Fibroblast of skin of right quadriceps (primary cell): ENCODE measurements at places on chromosomes 7 and 10.

DNA sequence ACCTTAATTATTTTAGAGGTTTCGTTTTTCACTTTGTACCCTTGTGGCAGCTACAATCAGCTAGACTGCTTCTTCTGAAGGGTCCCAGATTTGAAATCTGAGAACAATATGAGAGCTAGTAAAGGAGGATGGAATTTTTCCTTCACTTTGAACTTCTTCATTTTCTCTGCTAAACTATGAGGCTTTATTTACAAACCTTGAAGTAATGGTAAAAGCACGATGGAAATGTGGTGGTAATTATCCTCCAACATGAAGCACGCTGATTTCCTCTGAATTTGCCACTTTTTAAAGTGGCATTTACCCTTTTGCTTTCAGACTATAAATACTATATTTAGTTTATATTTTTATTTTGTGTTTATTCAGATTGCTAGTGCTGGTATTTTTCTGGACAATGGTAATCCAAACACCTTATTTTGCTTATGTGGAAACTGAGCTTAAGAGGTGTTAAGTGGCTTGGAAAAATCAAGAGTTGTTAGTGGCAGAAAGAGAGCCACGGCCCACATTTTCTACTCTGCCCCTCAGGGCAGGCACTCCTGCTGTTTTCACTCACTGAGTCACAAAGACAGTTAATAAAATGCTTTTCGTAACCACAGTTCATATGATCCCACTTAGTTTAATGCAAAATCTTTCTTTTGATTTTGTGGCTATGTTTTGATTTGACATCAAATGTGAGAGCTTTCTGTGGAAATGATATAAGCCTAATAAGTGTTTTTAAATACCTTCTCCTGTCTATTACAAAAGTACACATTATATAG lies 2.7 kb downstream of the SSMEM1 start:
- peak; percentile 68 for DNase-seq

GRCh38 chr10:112950714-112951358 lies 789 bp downstream of the TCF7L2 start:
- peak; percentile 40 for DNase-seq

DNA sequence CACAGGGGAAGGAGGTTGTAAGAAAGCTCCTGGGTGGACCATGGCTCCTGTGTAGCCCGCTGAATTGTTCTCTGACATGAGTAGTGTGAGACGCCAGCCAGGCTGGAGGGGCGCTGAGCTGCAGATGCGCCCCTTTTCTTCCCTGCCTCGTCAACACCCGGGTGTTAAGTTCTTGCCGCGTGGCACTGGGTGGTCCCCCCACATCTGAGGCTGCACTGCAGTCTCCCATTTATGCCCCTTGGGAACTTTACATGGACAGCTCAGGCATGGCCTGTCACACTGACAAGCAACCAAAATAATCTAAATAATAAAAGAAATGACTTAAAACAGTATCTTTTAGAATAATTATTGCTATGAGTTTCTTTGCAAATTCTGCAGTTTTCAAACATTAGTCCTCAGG lies 34.6 kb upstream of the HSPA12A start:
- no peak for DNase-seq

DNA sequence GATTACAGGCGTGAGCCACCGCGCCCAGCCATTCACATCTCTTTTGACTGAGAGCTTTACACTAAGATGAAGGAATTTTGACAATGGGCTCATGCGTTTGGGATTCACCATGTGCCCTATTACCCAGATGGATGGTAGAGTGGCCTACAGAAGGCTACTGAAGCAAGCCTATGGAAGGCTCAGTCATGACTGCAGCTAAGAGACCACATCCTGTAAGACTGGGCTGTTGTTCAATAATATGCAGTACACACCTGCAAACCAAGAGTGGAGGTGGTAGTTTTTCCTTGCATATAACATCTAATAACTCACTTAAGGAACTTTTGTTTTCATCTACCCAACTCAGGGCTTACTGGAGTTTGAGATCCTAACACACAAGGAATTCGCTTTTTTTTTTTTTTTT lies 6.1 kb upstream of the WIPI2 start:
- DNase-seq, result no peak

- DNase-seq, result no peak
Measured at GRCh38 chr10:101763141-101763846, 12.6 kb downstream of the FGF8 start.

DNA sequence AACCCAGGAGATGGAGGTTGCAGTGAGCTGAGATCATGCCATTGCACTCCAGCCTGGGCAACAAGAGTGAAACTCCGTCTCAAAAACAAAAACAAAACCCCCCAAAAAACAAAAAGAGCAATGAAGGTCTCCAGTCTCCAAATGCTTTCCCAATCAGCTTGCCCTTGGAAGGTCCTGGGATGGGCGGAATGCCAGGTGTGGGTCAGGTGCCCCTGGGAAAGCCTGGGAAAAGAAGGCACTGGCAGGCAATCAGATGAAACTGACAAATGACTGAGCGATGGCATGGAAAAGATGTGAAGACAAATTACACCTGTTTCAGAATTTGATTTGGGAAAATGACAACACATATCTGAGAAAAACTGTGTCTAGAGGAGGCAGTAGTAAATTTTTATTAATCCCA lies 210.4 kb upstream of the IMMP2L start:
- no peak for DNase-seq

GRCh38 chr7:54907981-54908380 lies 110.8 kb upstream of the EGFR start:
- DNase-seq, result no peak

- peak; percentile 56 for DNase-seq
Measured at GRCh38 chr7:134547397-134548054, 1.4 kb upstream of the AKR1B15 start.

DNA sequence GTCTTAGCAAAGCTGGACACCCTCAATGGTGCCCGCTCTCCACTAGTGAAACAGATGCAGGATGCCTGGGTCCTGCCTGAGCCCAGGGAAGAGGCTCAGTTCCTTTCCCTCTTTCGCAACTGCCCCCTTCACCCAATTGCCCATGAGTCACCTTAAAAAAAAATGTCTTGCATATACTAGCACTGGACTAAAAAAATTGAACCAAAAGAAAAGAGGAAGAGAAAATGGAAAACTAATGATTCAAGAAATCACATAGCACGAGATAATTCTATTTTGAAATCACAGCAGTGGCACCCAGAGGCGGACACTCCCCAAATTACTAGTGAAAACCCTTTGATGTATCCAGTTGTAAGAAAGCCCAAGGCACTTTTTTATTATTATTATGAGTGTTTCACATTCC lies 972.5 kb downstream of the LRMDA start:
- DNase-seq, result peak; percentile 34

DNA sequence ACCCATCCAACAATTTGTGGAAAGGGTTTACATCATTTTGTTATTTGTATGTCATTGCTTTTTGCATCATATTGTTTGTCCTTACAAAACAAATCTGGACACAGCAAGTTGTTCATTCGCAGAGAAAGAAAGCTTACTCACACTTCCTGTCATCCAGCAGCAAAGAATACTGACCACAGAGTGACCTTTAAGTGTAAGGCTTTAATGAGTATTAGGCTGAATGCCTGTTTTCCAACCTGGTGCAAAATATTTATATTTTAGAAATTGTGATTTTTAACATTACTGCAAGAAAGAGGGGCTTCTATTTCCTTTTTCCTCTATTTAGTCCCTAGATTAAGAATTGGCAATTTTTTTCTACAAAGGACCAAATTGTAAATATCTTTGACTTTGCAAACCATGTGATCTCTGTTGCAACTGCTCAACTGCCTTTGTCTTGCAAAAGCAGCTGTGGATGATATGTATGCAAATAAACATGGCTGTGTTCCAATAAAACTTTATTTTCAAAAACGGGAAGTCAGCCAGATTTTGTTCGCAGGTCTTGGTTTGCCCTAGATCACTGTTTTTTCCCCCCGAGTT lies 27.8 kb upstream of the ITGB1 start:
- DNase-seq, result peak; percentile 67

- peak; percentile 45 for DNase-seq
Measured at GRCh38 chr10:117534321-117535297, 7.9 kb upstream of the EMX2 start.

DNA sequence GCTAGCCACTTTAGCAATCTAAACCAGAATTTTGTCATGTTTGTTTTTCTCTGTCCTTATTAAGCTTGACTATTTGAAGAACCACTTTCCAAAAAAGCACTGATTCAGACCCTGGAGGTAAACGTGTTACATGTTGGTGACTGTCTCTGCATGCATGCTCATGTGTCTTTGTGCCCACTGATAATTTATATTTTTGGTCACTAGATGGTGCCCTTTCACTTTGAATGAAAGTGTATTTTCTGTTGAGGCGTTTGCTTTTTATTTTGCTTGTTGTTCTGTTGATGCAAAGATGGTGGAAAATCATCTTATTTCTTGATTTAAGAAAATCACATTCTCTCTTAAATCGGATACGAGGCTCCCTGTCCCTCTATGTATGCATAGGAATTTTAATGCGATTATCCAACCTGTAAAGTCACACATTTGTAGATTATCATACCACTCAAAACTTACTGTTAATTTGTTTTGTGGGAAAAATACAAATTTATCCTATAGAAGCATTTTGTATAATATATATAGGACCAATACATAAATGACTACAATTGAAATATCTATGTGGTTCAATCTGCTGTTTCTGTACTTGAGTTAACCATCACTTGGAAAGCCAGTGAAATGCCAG lies 269.3 kb downstream of the BICC1 start:
- peak; percentile 56 for DNase-seq

- peak; percentile 75 for DNase-seq
Measured at GRCh38 chr10:33277135-33277536, 57.3 kb downstream of the NRP1 start.

DNA sequence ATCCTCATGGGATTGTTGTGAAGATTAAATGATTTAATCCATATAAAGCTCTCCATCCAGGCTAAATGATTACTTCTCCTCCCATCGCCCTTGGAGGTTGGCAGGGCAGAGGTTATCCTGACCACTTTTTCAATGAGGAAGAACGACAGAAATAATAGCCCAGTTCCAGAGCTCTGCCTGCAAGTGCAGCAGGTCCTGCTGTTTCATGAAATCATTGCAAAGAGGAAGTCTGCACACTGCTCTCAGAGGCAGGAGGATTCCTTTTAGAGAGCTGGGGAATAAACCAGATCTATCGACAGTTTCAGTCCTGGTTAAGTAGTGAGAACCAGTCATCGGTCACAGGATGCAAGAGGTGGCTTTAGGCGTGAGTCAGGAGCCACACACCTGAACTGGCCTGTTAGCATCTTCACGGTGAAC lies 25.0 kb upstream of the CDH23 start:
- DNase-seq, result no peak

GRCh38 chr10:23522345-23522744 lies 83.5 kb downstream of the OTUD1 start:
- no peak for DNase-seq
